ENCODE measurements at places on chromosomes 2 and 18.

DNA sequence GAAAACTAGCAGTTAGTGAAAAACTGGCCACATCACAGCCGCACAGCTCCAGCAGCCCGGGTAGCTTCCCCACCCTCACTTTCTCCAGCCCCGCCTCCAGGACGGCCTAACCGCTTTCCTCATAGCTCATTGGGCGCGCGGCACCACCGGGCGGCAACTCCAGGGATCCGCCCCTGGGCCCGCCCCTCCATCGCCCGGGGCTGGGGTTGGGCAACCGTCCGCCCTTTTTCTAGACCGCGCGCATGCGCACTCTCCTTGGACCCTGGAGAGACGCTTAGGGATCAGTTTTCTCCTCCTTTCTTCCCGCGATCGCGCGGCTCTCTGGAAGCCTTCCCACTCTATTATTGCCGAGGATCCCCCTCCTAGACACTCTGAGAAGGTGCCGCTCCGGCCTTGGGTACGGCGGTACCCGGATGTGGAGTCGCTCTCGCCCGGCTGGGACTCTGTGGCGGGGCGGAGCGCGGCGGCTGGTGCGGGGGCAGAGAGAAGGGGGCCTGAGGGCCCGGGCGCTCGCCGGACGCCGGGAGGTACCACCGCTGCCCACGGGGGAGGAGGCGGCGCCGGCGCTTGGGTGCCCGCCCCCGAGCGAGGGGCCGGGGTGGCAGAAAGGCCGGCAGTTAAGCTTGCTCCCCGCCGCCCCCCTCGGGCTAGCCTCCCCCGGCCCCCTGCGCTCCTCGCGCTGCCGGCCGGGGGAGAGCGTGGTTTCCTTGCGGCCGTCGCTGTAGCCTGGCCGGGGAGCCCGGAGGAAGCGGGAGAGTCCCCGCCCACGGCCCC, at the start of gene MIB1:
MIB1 (plus strand) TSS at position 255 of the 774 bp plus-strand sequence. CDS start 792 bp downstream, outside the sequence.
- peak; percentile 98 for DNase-seq

DNA sequence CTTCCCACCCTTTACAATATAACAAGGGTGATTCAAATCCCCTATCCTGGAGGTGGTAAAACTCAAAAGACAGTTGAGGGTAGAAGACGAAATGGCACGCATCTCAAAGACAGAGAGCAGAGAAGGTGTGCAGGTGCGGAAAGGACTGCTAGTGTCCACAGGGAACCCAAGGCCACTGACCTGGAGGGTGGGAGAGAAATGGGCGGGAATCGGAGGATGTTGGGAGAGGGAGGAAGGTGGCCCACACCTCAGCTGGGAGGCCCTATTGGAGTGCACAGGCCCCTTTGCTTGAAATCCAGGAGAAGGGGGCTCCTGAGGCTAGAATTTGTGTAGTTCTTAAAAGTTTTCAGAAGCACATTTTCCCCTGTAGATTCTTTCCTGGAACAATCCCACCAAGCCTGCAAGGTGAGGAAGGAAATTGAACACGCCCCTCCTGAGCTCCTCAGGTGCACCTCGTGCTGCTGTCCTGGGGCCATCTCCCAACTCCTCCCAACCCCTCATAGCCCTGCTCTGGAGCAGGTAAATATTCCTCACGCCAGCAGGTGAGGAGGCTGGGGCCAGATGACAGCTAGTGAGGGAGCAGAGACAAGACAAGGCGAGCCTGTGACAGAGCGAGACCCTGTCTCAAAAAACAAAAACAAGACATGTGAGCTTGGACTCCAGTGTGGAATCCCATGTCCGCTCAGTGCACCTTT, 99.3 kb downstream of the MCFD2 start:
- DNase-seq: no peak

DNA sequence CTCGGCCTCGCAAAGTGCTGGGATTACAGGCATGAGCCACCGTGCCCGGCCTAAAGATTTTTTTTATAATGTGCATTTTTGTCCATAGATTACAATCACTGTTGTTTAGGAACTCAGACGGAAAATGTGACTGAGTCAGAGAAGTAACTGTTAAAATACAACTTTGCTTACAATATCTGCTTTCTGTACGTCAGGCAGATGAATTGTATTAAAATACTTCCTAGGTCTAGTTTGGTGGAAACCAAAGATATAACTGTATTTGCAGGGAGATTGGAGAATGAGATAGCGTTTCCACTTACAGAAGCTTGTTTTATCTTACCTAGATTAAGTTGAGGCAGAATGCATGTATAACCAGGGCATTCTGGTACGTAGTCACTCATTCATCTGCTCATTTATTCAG, 36.7 kb downstream of the ASAP2 start:
- DNase-seq: no peak

GRCh38 chr2:37583867-37584266, 87.6 kb downstream of the CDC42EP3 start:
- DNase-seq: no peak

GRCh38 chr2:29394311-29394980, 279.2 kb downstream of the CLIP4 start:
- no peak for DNase-seq

- DNase-seq: no peak
Observed at GRCh38 chr2:122221665-122222064, 466.2 kb downstream of the TSN start.

DNA sequence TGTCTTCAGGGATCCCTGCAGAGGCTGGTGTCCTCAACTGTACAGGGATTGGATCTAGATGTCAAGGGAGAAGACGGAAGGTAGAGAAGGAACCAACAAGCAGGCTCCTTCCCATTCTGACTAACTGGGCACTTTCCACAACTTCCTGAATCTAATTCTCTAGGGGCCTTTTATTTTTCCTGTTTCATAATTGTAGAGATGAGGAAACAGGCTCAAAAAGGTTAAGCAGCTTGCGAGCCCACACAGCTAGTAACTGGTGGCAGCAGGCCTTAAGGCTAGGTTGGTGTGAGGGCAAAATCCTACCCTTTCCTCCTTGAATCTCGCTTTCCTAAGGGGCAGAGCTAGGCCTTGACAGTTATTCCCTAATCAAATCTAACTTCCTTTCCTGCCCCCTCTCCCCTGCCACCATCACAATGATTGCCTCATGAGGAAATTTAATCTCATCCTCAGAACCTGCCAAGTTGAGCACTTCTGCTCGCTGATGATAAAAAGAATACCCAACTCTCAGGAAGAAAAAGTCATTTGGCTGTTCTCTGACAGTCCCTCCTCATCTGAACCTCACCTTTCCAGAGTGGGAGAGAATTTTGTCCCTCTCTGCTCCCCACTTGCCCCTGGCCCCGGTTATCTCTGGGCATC, 35.7 kb upstream of the POLE4 start:
- DNase-seq: no peak

DNA sequence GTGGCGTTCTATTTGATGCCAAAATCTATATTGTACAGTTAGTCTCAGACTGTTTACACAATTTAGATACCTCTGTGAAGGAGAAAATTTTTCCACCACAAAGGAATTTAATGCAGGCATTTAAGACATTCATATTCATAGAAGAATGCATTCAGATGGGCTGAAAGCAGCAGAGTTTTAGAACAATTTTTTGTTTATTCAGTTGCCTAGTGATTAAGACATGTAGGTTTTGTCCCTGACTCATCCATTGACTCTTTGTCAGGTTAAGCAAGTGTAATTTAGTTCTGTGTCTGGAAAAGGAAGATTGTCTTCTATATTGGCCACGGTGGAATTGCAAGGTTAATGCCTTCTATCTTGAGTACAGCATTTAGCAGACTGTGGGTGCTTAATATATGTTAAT, 515.0 kb downstream of the PARD3B start:
- no peak for DNase-seq

DNA sequence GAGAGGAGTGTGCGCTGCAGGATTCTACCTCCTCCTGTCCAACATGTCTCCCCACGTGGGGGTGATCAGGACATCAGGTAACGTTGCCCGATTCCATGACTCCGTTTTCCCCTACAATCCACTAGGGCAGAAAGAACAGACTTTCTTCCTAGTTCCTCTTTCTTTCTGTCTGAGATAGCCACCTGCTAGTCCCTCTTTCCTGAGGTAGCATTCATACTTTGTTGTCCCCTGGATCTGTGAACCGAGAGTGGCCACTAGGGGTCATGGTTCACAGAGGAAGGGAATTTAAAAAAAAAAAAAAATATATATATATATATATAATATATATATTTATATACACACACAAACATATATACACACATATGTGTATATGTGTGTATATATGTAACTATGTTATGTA, 210.0 kb upstream of the ZNF521 start:
- DNase-seq: no peak

DNA sequence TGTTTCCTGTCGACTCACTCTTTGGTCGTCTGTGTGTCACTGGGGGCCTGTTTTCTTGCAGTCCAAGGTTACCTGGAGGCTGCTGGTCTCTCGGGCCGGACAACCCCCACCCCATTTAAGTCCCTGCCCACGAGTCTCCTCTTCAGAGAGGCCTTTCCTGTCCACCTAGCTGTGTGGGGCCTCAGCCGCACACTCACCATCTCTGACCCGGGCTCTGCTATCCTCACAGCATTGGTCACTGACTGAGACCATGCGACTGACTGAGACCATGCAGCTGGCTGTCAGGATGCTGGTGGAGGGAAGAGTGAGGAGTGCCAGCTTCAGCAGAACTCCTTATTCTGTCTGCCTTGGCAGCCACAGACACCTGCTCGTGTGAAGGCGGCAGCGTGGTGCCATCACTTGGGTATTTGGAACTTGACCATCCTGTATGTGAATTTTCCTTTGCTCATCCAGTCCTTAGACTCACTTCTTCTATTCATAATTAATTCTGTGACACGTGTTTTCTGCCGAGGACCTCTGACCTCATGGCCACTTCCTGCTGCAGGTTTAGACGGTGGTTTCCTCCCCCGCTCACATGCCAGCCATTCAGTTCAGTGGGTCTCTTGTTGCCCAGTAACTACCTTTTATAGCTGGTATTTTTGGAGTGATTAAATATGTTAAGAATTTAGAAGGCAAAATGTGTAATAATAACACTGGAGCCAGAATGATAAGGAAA, 47.5 kb upstream of the ASB1 start:
- DNase-seq: no peak

DNA sequence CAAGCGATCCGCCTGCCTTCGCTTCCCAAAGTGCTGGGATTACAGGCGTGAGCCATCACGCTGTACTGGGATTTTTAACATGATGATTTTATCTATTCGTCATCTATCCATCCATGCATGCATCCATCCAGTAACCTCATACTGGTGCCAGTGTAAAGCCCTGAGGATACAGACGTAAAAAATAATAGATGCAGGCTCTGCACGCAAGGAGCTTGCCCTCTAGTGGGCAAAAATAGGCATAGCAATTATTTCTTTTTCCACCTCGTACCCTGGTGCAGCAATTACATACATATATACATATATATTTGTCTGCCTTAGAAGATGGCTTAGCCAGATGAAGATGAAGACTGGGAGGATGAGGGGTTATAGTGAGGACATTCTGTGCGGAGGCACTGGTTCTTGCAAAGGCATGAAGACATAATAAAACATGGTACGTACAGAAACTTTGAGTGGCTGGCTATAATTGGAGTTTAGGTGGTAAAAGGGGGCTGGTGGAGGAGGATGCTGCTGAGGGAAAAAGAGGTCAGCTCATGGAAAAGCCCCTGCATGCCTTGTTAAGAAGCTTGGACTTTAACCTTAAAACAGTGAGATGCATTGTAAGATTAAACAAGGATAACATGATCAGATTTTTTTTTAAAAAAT, 19.6 kb upstream of the RPIA start:
- no peak for DNase-seq

DNA sequence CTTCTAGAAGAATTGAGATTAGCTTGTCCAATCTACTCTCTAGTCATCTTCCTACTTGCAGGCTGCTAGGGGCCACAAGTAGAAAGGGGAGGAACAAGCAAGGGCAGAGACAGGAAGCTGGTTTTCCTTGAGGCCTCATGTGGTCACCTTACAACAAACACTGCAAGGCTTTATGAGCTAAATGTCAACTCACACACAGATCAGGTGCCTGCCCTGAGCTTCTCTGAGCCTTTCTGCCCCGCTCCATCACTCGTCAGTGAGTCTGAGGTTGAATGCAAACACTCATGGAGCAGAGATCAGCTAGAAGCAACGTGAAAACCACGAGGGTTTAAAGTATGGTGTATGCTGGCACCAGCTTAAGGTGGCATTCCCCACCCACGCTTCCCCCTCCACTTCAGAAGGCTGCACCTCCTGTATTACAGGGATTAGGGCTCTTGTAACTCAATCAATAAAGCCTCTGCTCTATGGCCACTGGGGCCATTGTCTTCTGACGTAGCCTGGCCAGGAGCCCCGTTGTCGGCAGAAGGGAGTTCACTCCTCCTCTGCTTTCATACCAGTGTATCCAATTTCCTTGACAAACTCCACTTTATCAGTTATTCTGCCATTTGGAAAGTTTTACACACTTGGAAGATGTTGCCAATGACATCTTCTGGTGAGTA, 5.4 kb upstream of the CRYGC start:
- no peak for DNase-seq

DNA sequence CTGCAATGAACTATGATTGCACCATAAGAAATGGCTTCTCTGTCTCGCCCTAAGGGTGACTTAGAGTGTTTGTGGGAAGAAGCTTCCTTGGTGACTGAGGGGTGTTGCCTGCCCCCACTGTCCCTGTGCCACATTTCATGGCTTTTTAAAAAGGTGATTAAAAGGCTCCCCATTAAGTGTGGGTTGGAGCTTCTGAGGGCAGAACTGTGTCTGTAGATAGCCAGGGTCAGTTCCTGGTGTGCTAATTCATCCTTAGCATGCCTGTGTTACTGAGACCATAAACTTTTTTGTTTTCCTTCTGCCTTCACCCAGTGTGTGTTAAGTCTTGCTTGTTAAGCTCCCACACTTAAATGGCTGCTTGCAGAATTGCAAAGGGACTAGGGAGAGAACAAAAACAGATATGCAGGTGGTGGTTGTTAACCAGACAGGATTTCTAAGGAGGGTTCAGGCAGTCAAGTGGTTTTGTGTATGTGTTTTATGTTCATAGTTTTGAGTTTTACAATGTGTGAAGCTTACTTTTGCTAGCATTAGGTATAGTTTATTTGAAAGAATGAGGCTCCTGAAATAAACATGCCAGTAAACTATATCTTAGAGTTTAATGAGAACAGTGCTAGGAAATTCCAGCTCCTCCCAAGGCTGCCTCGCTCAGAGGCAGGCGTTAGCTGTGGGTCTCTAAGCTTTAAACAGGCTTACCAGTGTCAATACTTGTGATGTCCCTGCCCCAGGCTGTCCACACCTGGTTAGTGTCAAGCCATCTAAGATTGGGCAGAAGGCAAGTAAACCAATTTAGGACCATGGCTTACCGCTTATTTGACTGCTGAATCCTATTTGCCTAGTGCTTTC, 14.5 kb downstream of the CERS6 start:
- DNase-seq: no peak

DNA sequence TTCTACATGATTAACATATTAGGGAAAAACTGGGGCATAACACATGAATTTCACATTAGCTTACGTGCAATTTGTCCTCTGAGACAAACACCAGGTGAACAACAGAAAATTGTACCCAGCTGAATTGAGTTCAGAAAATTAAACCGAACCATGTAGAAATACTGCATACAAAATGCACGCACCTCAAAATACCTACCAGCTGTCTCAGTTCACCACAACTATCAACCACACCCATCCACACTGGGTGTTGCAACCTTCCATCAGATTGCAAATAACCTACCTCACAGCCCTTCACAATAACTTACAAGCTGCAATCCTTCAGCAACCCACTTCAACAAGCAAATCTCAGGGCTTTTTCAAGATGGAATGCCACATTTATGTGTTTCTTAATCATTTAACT, 55.9 kb downstream of the UNC50 start:
- DNase-seq: peak; percentile 32

- no peak for DNase-seq
Observed at GRCh38 chr2:148545390-148546256, 98.9 kb upstream of the EPC2 start.
